Kidney (tissue), 22 donors: ENCODE measurements at places on chromosomes 4 and X.
A peak's percentile ranks its signal among the peaks of the same experiment; 100 is the strongest.

DNA sequence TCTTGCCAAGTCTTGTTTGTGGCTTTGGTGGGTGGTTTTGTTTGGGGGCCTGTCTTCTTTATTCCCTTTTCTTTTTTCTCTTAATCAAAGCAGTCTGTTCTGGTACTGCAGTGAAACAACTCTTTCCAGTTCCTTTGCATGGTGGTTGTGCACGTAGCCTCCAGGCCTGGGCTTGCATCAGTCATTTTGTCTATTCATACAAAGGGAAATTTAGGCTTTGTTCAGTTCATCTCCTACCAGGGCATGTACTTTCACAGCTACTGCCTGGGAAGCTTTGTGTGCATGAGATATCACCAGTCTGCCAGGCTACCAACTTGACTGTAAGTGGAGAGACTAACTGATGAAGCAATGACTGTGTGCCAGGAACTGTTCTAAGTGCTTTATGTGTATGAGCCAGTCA is 8.5 kb downstream of the TRIM2 start:
- DNase-seq, result no peak

DNA sequence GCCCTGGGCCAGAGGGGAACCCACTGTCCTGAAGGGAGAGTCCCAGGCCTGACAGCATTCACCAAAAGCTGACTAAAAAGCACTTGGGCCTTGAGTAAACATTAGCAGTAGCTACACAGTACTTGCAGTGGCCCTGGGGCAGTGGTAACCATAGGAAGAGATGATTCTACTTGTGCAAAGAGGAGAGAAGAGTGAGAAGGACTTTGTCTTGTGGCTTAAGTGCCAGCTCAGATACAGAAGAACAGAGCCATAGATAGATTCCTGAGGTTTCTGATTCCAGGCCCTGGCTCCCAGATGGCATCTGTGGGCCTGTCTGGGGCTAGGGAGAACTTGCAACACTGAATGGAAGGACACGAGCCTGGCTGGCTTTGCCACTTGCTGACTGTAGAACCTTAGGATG is 100.5 kb downstream of the PTCHD1 start:
- DNase-seq, result no peak

DNA sequence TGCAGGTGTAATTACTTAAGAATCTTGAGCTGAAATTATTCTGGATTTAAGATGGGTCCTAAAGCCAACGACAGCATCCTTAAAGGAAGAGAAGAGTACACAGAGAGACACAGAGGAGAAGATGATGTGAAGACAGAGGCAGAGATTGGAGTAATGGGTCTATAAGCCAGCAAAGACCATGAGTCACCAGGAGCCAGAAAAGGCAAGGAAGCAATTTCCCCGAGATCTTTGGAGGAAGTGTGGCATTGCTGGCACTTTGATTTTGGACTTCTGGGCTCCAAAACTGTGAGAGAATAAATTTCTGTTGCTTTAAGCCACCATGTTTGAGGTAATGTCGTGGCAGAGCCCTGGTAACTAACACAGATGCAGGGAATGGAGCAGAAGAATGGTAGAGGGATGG is 32.4 kb upstream of the LGI2 start:
- DNase-seq, result no peak

GRCh38 chrX:78452356-78452755 is 124.9 kb upstream of the CYSLTR1 start:
- DNase-seq, result no peak

DNA sequence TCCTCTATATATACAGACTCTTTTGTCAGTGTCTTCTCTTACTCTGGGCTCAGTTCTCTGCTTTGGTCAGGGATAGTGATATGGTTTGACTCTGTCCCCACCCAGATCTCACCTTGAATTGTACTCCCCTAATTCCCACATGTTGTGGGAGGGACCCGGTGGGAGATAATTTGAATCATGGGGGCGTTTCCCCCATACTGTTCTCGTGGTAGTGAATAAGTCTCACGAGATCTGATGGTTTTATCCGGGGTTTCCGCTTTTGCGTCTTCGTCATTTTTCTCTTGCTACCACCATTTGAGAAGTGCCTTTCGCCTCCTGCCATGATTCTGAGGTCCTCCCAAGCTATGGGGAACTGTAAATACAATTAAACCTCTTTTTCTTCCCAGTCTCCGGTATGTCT is 144.4 kb downstream of the GLUD2 start:
- DNase-seq, result no peak

DNA sequence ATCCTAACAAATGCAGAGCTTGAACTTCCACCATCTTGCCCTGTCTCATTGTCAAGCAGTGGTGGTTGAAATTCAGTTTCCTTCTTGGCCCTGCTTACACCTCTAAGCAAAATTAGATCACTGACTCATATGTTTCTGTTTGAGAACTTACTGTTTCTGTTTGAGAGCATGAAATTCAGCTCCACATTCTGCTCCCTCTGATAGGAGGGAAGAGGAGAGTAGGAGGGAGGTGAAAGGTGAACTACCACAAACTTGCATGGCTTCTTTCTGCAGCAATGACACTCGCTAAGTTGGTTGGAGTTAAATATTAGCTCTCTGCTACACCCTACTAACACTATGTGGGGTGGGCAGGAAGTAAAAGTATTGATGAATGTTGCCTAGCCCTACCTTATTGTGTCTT is 117.8 kb upstream of the EDA2R start:
- no peak for DNase-seq

- peak; percentile 26 for DNase-seq
These were observed 41.2 kb downstream of the LONRF3 start for GRCh38 chrX:119015407-119016237.

- DNase-seq, result no peak
These were observed 137.0 kb downstream of the SH3BGRL start for GRCh38 chrX:81338924-81339323.

- DNase-seq, result no peak
These were observed 91.3 kb downstream of the MOSPD2 start for GRCh38 chrX:14964500-14964899.

DNA sequence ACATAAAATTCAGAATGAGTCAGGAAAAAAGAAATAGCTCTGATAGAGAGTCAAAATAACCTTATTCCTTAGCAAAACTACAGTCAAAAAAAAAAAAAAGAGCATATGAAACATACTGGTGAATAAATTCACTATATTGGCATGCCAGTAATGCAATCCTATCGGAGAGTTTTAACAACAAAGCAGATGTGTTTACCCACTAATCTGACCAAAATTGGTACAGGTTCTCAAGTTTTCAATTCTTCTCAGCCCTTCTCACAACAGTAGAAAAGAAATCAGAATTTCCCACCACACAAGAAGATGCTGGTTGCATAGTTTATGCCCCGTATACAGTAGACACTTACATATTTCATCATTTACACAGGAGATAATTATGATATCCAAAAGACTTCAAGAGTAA is 59.4 kb downstream of the LCORL start:
- DNase-seq, result no peak

DNA sequence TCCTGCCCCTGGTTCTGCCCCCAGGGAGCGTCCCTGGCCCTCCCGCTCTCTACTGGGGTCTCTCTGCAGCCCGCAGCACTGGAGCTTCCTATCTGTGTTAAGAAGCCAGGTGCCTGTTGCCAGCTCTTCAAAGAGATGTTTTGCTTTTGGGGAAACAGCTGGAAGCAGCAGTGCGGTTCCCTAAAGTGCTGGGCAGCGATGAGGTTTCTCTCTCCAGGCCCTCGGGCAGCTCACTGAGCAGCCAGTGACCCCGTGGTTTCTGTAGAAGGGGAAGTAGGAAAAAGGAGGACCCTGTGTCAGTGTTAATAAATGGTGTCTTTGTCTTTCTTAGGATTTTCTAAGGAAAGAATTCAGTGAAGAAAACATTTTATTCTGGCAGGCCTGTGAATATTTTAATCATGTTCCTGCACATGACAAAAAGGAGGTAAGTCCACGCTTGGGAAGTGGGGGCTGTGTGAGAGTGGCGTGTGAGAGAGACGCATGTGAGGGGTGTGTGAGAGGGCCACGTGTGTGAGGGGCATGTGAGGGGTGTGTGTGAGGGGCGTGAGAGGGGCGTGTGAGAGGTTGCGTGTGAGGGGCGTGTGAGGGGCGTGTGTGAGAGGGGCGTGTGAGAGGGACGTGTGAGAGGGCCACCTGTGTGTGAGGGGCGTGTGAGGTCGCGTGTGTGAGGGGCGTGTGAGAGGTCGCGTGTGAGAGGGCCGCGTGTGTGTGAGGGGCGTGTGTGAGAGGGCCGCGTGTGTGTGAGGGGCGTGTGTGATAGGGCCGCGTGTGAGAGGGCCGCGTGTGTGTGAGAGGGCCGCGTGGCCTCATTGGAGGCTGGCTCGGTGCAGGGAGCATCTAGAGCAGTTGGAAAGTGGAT is 27.1 kb upstream of the HGFAC start:
- DNase-seq, result peak; percentile 75
